ENCODE measurements at places on chromosomes 7 and 10.

GRCh38 chr10:77283326-77283725 is 354.3 kb downstream of the KCNMA1 start:
- no peak for DNase-seq

GRCh38 chr10:50312464-50313437 is 61.4 kb upstream of the ASAH2 start:
- DNase-seq: no peak

GRCh38 chr7:132145466-132145865 is 430.8 kb downstream of the PLXNA4 start:
- no peak for DNase-seq

- peak; percentile 31 for DNase-seq
Measured at GRCh38 chr7:87600130-87601124, at the start of gene ABCB1. ABCB1 (minus strand) TSS chr7:87600884; CDS start chr7:87600184, 700 bp downstream.

- DNase-seq: no peak
Measured at GRCh38 chr10:13360587-13360986, 12.5 kb upstream of the SEPHS1 start.

DNA sequence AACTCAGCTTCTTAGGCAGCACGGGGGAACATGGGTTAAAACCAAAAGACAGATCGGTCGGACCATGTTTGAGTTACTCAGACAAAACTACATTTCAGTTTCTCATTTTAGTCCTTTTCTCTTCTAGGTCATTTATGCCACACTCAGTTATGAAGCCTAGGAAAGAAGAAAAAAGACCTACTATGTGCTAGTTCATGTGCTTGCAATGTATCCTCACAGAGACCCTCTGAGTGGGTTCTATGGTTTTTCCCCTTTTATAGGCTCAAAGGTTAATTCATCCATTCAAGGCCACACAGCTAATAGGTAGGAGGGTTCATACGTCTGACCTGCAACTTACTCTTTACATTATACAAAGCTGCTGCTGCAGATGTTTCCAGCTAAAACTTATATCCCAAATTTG is 104.7 kb upstream of the ZNF438 start:
- DNase-seq: no peak

DNA sequence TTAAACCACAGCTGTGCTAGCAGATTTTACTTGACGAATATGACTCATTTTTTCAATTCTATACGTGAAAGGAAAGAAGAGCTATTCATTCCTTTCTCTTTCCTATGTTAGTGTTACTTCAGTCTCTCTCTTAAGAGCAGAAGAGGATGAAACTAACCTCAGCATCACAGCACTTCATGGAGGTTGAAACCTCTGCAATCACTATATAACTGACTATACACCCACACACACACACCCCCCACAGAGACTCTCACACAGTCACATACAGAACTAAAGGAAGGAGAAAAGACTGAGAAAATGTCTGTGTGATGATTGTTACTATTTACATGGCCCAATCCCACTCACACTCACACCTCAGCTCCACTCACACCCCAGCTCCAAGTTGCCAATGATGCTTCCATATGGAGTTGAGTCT is 104.2 kb downstream of the KIF20B start:
- no peak for DNase-seq

- no peak for DNase-seq
Measured at GRCh38 chr7:14258441-14258840, 269.0 kb upstream of the ETV1 start.

GRCh38 chr7:127751062-127751461 is 99.1 kb downstream of the SND1 start:
- DNase-seq: no peak
